ENCODE measurements at places on chromosomes 7 and 10.

GRCh38 chr7:92517631-92518030 lies 10.7 kb downstream of the PEX1 start:
- DNase-seq = peak; percentile 24

- peak; percentile 25 for DNase-seq
Observed at GRCh38 chr10:123135415-123136141, at the start of gene HMX3. TSS of gene HMX3 (plus strand) at chr10:123135970. CDS start at chr10:123136051, 81 bp downstream.

- no peak for DNase-seq
Observed at GRCh38 chr7:45650404-45651394, 76.5 kb downstream of the ADCY1 start.

DNA sequence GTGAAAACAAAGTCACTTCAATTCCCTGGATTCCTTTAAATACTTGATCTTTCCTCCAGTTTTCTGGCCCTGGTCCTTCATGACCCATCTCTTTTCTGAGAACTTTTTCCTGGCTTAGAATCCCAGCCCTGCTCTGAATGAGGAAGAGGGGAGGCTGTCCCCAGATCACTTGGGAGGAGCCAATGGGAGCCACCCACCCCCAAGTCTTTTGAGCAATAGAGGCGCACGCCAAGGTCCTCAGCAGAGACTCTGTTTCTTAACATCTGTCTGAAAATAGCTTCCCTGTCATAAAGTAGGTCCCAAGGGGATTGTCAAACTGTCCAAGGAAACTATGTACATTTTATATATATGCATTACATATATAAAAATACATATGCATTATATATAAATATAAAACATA lies 126.8 kb downstream of the ADRA2A start:
- DNase-seq = no peak

DNA sequence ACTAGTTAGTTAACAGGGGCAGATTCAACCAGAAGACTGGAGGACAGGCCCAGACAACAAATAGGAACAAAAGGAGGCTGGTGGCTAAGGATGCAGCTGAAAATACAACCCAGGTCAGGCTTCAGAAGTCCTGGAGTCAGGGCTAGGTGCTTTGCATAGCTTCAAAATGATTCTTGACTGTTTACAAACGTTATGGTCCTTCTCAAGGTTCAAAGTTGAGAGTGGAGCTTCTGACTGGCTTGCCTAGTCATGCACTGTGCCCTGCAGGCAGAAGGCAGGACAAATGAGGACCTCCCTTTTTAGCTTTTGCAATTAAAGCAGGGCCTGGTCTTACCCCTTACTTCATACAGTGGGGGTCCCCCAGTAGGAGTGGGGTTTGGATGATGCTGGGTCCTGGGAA lies 4.4 kb upstream of the CDH23 start:
- DNase-seq = no peak

DNA sequence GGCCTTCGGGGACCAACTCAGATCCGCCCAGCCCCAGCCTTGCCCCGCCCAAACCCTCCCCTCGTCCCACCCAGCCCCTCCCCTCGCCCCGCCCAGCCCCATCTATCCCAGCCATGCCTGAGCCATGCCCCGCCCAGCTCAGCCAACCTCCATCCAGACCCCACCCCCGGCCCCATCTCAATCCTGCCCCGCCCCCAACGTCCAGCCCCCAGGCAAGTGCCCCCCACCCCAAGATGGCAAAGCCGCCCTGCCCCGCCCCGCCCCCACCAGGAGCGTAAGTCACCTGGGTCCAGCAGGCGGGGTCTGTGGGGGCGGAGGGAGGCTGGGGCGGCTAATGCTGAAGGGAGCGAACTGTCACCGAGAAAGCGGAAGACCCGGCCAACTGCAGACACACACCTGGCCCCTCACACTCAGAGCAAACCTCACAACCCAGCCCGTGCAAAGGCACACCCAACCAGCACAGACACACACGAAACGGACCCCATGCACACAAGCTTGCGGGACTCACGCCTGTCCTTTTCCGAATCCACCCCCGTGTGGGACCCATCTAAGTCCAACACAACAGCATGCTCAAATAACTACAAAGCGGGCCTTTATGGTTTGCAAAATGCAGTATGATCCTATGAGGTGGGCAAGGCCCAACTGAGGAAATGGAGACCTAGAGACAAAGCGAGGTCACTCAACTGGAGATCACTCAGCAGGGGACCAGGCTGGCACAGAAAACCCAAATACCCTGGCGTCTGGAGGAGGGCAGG lies 11.5 kb upstream of the OGA start:
- no peak for DNase-seq

- DNase-seq = no peak
Observed at GRCh38 chr10:57791546-57791945, 476.1 kb downstream of the IPMK start.

GRCh38 chr10:19252531-19252930 lies 203.9 kb downstream of the MALRD1 start:
- no peak for DNase-seq

- DNase-seq = no peak
Observed at GRCh38 chr10:59126991-59127390, 49.5 kb upstream of the PHYHIPL start.

DNA sequence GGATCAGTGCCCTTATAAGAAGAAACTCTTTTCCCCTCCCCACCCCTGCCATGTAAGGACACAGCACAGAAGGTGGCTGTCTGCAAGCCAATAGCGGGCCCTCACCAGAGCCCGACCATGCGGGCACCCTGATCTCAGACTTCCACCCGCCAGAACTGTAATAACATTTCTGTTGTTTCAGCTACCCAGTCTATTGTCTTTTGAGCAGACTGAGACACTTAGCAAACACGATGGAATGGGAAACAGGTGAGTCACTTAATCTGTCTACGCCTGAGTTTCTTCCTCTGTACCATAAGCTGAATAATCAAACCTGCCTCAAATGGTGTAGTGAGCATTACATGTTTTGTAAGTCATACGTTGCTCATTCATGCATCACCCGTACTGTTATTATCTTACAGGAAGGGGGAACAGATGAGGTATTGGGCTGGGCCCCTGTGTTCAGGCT lies 58.2 kb downstream of the STRA8 start:
- DNase-seq = peak; percentile 75

DNA sequence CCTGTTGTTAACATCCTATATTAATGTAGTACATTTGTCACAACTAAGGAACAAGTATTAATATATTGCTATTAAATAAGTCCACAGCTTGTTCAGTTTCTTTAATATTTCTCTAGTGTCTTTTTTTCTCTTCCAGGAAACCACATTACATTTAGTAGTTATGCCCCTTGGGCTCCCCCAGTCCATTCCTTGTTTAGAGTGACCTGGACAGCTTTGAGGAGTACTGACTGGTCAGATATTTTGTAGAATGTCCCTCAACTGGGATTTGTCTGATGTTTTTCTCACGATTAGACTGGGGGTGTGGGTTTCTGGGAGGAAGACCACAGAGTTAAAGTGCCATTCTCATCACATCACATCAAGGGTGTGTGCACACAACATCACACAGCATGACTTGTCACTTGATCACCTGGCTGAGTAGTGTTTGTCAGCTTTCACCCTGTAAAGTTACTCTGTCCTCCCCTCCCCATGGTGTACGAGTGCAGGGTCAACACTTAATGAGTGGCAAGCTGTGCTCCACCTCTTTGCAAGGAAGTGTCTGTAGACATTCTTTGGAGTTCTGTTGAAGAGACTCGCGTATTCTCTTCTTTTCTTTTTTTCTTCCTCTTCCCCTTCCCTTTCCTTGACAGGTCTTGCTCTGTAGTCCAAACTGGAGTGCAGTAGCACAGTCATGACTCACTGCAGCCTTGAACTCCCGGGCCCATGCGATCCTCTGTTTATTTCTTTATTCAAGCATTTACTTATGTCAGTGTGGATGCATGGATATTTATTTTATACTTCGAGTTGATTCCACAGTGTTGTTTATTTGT lies 10.2 kb downstream of the LMTK2 start:
- peak; percentile 70 for DNase-seq

- DNase-seq = peak; percentile 24
Observed at GRCh38 chr10:68154211-68154497, 44.9 kb downstream of the MYPN start.

DNA sequence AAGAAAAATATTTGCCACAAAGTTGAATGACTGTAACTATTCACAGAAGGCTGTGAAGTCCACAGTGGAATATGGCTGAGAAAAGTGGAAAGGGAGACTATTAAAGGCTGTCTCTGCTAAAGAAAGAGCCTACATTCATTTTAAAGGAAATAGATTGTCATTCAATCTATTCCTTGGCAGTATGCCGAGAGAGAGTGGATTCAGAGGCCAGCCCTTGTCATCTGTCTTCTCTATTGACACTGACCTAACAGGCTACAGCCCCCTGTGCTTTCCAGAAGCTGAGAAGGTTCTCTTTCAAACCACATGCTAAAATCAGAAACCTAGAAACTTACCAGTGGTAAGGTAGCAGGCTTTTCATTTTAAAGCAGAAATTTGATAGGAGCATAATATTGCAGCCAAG lies 12.1 kb downstream of the ODAD2 start:
- DNase-seq = no peak

DNA sequence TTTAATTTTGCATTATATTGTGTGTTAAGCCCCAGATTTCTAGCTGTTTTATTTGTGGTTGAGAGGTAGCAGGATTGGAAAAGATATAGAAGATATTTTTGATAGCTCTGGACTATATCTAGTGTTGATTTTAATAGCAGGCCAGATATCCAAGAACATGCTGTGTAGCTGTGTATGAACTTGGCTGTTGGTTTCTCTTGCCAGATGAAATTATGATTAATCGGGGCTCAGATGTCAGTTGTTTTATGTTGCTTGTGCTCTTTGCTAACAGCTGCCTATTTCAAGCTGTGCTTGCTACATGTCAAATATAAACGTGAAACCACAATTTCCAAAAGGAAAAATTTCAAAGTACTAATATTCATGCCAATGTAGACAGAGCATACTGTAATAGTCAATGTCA lies 141.1 kb downstream of the GRM3 start:
- DNase-seq = no peak

DNA sequence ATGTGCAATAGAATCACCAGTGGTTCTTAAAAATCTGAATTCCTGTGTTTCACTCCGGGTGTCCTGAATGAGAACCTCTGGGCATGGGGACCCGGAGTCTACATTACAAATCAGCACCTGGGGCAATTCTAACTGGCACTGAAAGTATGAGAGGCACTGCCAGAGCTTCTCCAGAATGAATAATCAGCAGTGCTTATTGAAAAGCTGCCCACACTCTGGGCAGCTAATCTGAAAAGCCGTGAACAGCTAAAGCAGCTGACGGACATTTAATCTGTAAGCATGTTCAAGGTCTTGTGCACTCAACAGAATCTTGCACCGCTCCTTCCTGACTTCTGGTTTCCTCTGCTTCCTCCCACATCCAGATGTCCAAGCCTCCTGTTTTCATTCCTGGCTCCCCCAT lies 113.3 kb upstream of the KIF5B start:
- DNase-seq = peak; percentile 5

DNA sequence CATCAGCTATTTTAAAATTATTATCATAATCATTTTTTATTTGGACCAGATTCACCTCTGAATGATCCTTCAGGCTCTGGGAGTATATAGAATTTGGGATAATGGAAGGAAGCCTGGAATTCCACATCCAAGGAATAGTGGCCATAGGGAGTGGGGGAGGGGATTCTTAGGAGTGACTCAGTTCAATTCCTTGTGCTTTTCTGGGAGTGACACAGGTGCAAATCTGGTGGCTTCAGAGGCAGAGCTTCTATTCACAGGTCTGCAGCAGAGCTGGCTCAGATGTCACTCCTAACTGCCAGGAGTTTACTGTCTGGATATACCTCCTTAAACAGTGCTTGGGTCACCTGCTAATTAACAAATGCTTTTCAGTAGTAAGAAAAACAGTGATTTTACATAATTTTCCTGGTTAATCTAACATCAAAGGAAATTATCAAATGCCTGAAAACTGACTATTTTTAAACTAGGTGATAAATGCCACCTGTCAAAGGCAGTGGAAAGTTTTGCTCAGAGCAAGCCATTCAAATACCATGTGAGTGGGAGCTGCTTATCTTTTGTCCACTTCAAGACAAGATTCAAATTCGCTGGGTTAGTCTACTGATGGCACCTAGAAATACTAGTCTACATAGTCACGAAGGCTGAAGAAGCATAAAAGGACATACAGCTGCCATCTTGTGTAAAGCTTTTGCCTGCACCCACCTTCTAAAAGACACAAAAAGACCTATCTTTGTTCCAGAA lies 106.7 kb upstream of the LAMB4 start:
- no peak for DNase-seq
